ENCODE measurements at places on chromosomes 11 and 22.
A peak's percentile ranks its signal among the peaks of the same experiment; 100 is the strongest.

- DNase-seq = no peak
Observed at GRCh38 chr11:907668-908067, 2.9 kb downstream of the CHID1 start.

DNA sequence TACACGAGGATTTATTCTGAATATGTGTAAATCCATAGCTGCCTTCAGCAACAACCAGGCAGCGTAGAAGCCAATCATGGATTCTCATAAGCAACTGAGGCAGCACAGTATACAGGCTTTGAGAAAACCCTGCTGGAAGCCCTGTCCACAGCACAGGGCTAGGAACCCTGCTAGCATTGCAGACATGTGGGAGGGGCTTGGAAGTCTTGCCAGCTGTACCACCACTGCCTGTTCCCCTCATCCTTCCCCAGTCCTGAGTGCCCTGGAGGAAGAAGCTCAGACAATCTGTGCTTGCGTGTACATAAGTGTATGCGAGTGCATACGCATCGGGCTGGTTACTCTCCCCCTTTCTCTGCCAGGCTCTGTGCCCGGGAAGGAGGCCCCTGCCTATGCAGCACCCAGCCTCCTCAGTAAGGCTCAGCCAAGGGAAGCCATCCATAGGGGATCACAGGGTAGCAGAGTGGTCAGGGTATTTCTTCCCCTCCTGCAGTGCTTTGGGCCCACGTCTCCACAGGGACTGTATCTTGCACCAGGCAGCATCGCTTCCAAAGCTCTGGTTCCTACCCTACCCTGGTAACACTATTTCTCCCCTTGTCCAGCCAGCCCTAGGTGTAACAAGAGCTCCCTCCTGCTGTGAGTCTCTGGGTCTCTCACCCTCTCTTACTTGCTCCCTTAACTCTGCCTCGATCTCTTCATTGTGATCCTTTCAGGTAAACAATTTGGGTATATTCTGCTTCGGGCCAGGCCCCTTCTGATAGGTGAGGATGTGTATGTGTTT lies 90.5 kb downstream of the GALNT18 start:
- DNase-seq = no peak

GRCh38 chr22:27456696-27457503 lies 344.7 kb downstream of the MN1 start:
- DNase-seq = no peak

DNA sequence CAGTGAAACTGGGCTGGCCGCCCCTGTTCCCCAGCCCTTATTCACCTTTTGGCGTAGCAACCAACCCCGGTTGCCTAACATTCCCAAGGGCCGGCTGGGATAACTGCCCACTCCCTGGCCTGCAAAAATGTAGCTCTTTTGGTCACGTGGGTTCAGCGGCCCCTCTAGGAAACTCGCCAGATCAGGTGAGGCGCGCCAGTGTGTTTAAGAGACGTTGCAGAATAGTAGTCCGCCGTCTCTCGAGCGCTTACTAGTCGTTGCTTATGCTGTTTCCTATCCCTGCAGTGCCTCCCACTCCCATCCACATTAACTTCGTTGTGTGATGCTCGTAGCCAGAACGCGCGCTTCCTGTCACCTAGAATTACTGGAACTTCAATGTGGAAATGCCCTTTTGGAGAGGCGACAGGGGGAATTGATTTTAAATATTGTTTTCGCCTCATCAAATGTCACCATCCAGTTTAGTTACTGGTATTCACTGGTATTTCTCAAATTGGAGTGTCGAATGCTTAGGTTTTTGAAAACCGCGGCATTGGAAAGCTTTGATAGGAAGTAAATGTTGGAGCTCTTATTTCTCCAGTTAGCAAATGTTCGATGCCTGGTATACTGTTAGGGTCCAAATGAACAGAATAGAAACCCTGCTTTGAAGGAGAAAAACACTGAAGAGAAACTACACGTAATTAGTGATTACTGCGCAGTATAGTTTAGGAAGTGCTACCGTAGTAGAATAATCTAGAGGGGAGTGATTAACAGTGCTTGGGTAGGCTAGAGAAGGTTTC lies 823 bp downstream of the CEP57 start:
- DNase-seq = peak; percentile 72

DNA sequence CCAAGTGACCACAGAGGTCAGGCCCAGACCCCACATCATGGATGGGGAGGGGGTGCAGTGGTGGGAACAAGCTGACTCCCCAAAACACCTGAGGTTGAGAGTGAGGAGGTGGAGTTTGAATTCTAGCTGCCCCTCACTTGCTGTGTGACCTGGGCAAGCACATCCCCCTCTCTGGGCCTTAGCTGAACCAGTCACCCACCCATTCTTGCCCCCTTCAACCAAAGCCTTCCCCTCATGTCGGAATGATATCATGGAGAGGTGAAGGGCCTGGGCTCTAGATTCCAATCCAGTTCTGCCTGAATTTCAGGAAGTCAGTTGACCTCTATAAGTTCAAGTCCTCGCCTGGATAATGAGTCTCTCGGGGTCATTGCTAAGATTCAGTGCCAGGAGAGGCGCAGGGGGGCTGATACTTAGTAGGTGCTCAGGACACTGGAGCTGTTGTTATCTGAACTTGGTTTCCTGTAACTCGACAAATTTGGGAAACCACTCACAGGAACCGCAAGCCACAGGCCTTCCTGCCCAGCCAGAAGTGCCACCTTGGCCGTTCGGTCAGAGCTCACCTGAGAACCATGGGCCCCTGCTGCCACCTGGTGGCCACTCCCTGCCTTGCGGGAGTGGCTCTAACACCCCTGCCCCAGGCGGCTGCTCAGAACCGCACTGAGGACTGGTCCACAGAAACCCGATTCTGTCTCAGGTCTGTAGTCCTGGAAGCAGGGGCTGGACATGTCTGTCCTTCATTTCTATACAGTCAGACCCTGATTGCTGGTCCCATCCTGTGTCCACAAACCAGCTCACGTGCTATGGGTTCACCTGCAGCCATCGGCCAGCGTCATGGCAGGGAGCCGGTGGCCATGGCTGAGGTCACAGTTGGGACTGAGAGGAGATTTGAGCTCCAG lies 6.9 kb downstream of the CDC42EP1 start:
- peak; percentile 92 for DNase-seq

All from adrenal gland (tissue), 19 donors.